ENCODE measurements at places on chromosomes 2 and 18.

DNA sequence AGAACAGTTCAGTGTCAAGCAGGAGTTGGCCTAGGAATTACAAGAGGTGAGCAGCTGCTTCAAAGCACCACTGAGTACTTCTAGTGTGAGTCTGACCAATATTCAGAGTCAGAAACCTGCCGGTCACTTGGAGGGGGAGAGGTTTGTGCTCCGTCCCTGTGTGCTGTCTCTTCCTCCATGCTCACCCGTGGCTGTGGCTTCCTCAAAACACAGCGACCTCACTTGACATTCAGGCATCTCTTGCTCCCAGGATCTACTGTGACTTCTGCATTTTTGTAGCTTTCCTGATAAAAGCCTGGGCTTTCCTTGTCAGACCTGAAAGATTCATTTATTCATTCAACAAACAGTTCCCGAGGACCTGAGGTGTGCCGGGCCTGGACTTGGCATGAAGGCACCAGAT lies 32.9 kb downstream of the TPRKB start:
- no peak for DNase-seq

DNA sequence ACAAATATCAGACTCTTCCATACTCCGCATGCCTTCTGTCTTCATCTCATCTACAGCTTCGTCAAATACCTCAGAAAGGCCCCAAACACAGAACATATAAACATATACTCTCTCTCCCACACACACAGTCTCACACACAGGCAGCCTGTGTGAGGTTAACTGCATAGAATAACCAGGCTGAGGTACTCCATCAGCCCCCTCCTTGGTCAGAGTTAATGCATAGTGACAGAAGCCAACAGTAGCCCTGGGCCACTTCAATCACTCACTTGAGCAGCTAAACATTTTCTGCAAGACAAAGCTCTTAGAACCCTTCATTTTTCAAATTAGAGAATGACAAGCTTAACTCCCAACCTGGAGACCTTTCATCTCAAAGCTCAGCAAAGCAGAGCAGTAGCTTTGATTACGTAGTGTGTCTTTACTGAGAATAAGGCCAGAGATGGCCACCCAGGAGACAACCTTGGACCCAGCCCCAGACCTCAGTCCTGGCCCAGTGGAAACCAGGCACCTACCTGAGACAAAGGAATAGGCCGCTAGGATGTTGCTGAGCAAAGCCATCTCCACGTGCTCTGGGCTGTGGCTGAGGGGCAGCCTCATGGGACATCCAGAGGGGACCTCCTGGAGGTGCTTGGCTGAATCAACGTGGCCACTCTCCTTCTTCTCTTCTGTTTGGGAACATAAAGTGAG lies 43.0 kb downstream of the EVA1A start:
- DNase-seq: no peak

- peak; percentile 65 for DNase-seq
Observed at GRCh38 chr2:149601141-149601796, 13.7 kb upstream of the MMADHC start.

- DNase-seq: peak; percentile 62
Observed at GRCh38 chr18:74281980-74282754, 9.6 kb downstream of the CYB5A start.

GRCh38 chr2:113175736-113176695 lies 2.2 kb downstream of the PSD4 start:
- no peak for DNase-seq

Data from renal cortical epithelial cell (primary cell).